ENCODE measurements at places on chromosomes 13 and 19.

GRCh38 chr13:97422118-97423054 is 11.6 kb upstream of the RAP2A start:
- no peak overlapping the region for H3K27ac ChIP-seq
- peaks cover 7% of the 10 kb centered on the region for H3K4me1 ChIP-seq
- no peak for DNase-seq
- H3K36me3 ChIP-seq = no peaks in the 10 kb centered on the region
- no peaks in the 10 kb centered on the region for H3K27me3 ChIP-seq

GRCh38 chr13:108302279-108302678 is 32.8 kb downstream of the TNFSF13B start:
- no peak overlapping the region for H3K27ac ChIP-seq
- H3K4me1 ChIP-seq = no peaks in the 10 kb centered on the region
- no peak for DNase-seq
- H3K4me3 ChIP-seq = no peak overlapping the region
- no peaks in the 10 kb centered on the region for H3K36me3 ChIP-seq

DNA sequence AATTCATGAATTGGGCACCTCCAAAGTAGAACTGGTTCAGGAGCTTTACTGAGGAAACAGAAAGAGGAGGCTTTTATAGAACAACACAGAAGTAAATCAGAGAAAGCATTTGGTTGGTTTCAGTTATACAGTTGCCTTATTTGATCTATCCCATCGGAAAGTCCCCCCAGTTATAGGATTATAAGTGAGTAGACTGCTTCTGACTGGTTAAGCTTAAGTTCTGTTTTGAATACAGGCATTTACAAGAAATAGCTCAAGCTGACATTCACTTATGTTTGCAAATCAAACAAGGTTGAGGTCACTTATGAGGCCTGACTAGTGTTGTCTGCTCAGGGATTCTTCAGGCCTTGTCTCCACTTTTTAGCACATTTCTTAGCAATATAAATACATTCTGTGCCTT is 857.4 kb downstream of the EFNB2 start:
- no peak for DNase-seq
- no peaks in the 10 kb centered on the region for H3K4me1 ChIP-seq
- H3K36me3 ChIP-seq = no peaks in the 10 kb centered on the region

DNA sequence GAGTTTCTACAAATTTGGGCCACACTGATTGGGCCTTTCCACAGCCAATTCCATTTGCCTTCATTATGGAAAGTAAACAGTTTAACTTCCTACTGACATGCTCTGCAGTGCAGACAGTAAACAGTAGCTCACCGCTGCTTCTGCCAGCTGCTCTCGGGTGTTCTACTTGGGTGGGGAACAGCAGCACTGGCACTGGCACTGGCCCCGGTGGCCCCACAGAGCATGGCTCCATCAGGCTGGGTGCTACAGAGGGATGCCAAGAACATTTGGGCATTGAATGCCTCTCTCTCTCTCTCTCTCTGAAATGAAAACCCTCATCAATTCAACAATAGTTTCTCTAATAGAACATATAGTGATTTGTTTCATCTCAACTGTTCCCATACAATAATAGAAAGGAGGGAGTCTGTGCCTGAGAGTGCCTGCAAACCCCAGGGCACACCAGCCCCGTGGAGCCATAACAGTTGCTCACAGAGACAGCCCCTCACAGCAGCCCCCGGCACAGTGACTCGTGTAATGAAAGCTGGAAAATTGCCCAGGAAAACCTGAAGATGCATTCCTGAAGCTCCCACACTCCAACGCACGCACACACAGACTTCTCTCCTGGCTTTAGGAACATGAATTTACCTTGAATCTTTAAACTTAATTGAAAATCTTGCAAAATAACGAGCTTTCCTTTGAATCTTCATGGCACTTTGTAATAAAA is 38.2 kb upstream of the GJB6 start:
- H3K36me3 ChIP-seq = no peaks in the 10 kb centered on the region
- no peaks in the 10 kb centered on the region for H3K27me3 ChIP-seq
- H3K4me1 ChIP-seq = no peaks in the 10 kb centered on the region
